ENCODE measurements at places on chromosomes 6 and 20.

DNA sequence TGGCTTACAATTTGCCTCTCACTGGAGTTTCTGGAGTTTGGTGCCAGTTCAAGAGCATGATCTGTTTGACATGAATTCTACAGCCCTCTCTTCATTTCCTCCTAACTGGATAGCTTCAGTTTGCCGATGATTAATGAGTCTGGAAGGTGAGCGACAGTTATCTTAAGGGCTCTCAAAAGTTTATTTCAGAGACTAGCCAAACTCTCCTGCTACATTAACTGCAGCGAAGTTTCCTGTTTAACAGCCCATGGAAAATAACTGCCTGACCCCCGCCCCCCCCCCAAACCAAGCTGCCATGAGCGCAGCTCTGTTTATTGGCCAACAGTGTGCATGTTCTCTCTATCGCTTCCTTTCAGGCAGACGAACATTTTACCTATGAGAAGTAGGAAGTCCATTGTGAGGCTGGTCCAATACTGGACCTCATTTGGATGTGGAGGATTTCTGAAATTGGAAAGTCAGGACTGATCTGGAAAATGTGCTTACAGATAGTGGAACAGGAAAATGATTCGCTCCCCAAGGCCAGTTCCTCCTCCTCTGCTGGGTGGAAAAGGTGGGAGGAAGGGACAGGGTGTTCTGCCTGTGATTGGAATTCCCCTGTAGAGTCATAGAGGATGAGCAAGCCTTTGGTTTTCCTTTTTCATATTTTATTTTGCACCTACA, 522.2 kb upstream of the JAG1 start:
- no peak for DNase-seq

GRCh38 chr20:15077733-15078250, 740.4 kb upstream of the FLRT3 start:
- no peak for DNase-seq

- DNase-seq: no peak
Measured at GRCh38 chr6:52983159-52983848, 11.8 kb downstream of the GSTA4 start.

DNA sequence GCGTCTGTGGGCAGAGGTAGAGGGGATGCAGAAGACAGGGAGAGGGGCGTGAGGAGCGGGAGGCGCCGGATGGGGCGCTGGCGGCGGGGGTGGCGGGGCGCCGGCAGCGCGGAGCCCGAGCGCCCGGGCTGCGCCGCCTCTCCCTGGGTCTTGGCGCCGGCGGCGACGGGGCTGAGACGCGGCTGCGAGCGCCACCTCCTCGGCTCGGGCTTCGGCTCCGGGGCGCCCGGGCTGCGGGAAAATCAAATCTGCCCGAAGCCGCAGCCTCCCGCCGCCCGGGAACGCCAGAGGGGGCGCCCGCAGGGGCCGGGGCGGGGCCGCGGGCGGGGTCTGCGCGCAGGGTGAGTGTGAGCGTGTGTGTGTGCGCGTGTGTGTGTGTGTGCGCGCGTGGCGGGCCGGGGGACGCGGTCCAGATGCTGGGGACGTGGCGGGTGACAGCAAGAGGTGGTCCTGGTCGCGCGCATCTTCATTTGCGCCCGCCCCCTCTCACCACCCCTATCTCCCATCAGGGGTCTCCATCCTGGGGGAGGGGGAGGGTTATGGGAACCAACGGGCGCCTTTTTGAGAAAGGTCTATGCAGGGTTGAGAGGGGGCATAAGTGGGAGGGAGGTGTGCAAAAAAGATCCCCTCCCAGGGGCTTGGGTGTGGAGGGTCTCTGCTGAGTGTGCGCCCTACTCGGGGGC, 646 bp upstream of the CPNE5 start:
- no peak for DNase-seq

GRCh38 chr6:35309611-35310264, 12.1 kb downstream of the DEF6 start:
- no peak for DNase-seq

DNA sequence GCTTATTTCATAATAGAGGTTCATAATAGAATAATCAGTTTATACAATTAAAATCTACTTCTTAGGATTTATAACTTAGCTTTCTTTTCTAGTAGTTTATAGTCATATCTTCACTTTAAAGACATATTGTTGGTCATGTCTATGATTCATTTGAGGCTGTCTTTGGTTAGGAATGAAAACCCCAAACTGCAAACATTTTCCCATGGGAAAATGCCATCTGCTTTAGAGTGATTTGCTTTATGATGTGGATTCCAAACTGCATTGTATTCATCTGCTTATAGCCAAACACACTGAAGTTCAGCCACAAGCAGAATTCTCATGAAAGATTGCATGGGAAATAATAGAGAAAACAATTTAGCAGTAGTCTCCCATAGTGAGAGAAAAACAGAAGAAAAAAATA, 128.0 kb downstream of the RFPL4B start:
- DNase-seq: no peak

DNA sequence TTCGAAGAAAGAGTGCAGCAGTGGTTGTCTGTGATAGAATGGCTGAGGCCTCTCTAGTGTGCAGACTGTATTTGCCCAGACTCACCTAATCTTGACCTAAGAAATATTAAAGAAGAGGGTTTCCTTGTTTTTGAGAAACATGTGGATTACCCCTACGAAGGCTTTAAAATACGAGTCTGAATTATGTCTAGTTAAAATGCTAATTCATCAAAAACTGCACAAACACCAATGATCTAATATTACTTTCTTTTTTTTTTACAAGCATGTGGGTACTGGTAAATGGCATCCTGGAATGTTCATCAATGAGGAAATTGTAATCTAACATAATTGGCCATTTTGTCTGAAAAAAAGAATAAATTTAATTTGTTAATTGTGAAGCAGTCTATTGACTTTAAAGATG, 510.9 kb downstream of the EPM2A start:
- DNase-seq: no peak

- no peak for DNase-seq
Measured at GRCh38 chr20:33680686-33681085, 5.5 kb downstream of the E2F1 start.

- DNase-seq: no peak
Measured at GRCh38 chr6:13492357-13492756, 5.0 kb upstream of the GFOD1 start.

GRCh38 chr6:74654296-74654695, 551.6 kb downstream of the COL12A1 start:
- DNase-seq: no peak
